ENCODE measurements at places on chromosomes 1 and 21.

DNA sequence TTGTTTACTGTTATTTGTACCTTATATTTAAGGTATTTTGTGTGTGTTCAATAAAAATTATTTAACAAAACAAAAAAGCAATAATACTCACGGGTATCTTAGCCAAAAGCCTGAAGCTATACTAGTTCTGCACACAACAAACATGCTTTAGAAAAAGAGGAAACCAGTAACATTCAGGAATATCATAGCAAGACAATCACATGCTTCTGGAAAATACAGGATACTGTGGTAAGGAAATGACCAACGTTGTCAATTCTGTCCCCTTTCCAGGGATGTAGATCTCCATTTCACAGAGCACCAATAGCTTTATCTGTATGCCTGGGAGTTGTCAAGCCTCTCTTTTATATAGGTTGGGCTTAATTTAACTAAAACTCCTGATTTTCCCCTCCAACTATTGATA lies 288.4 kb downstream of the SMYD3 start:
- DNase-seq = no peak

DNA sequence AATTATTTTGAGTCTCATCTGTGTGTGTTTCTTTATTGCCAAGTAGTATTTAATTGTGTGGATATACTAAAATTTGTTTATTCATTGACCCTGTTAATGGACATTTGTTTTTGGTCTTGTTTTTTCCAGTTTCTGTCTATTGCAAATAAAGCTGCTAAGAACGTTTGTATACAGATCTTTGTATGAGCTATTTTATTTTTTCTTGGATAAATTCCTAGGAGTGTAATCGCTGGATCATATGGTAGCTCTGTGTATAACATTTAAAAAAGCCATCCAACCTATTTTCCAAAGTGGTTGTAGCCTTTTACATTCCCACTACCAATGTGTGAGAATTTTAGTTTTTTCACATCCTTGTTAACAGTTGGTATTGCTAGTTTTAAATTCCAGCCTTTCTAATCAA lies 382.7 kb upstream of the USP24 start:
- no peak for DNase-seq

- no peak for DNase-seq
Observed at GRCh38 chr1:53115403-53116306, 26.8 kb downstream of the SLC1A7 start.

- DNase-seq = no peak
Observed at GRCh38 chr1:26350701-26351589, 3.0 kb downstream of the CRYBG2 start.

DNA sequence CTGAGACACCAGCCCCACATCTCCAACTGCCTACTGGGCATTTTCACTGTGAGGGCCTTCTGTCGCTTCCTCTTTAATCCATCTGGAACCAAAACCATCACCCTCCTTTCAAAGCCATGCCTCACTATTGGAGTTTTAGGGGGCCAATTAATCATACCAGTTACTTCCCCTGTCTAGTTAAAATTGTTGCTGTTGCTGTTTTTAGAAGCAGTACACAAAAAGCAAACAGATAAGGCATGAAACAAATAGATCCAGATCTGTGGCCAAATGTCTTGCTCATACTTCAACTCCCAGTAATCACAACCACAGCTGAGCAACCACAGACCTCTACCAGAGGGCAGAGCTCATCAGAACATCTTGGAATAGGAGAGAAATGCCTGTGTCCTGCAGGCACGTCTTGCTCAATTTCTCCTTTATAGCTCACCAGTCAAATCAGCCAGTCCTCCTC lies 133.8 kb upstream of the C1orf105 start:
- no peak for DNase-seq

GRCh38 chr1:93813076-93813475 lies 65.9 kb downstream of the DNTTIP2 start:
- DNase-seq = no peak

- DNase-seq = no peak
Observed at GRCh38 chr1:193144361-193144938, 22.6 kb downstream of the CDC73 start.
